ENCODE measurements at places on chromosomes 16 and 17.

DNA sequence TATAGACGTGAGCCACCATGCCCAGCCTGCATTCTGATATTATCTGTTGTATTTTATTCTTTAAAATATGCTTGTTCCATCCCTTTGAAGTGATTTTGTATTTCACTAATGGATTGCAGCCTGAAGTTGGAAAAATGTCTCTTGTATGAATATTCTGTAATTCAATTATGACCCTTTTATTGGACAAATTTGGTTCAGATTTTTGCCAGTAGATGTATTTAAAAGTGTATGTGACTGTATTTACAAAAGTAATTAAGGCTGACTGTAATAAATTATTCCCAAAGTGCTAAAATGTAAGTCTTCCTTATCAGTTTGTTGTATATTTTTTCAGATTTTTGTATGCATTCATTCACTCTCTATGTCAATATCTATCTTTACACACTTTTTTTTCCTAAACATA, 23.8 kb downstream of the PPM1E start:
- DNase-seq, result no peak

- no peak for DNase-seq
Measured at GRCh38 chr16:66267292-66268014, 99.0 kb upstream of the CDH5 start.

- peak; percentile 37 for DNase-seq
Measured at GRCh38 chr17:34556384-34556783, 23.0 kb upstream of the TMEM132E start.

GRCh38 chr17:46756861-46757260, 61.6 kb downstream of the WNT3 start:
- no peak for DNase-seq

DNA sequence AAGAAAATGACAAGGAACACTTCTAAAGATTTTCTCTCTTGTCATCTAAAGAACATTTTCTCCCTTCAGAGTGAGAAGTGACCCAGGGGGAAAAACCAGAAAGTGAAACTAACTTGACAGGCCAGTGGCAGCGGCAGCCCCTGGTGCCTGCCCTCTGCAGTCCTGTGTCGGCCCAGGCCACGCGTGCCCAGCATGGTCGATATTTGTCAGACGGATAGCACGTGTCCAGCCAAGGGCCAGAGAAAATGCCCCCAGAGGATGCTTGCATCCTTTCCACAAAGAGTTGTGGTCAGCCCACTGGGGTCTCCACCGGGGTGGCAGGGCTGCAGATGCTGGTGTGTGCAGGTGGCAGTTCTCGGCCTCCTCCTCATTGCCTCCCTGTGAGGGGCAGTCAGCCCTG, 176.6 kb downstream of the RAB11FIP4 start:
- no peak for DNase-seq

DNA sequence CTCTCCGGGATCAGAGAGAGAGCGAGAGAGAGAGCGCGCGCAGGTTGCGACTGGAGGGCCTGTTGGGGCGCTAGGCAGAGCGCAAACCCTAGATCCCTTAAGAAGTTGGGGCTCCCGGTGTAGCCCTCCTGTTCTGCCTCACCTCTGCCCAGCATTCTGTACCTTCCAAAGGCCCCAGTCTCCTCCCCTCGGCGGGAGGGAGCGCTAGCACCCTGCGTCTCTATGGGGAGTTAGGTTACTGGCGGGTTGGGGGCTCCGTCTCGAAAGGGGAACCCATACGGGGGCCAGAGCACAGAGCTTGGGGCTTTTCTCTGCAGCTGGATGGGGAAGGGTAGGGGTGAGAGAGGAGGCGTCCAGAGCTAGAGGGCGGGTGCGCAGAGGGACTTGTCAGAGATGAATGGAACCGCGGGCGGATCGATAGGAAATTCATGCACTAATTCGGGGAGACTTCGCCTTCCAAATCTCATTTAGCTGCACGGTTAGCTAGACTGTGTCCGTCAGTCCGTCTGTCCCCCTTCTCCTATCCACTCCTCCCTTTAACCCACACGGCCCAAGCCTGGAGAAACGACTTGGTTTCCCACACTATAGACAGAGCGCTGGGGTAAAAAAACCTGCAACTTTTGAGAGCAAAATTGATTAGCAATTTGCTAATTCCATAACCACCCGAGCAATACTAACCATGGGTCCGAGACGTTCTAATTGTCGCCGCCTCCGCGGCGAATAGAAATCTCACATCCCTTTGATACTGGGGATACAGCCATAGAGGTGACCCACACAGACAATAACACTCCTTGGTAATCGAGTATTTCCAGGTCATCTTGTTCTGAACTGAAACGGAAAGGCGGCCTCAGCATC, 693 bp upstream of the HOXB4 start:
- DNase-seq, result no peak

- DNase-seq, result no peak
Measured at GRCh38 chr17:1563786-1564613, 1.4 kb upstream of the PITPNA start.

DNA sequence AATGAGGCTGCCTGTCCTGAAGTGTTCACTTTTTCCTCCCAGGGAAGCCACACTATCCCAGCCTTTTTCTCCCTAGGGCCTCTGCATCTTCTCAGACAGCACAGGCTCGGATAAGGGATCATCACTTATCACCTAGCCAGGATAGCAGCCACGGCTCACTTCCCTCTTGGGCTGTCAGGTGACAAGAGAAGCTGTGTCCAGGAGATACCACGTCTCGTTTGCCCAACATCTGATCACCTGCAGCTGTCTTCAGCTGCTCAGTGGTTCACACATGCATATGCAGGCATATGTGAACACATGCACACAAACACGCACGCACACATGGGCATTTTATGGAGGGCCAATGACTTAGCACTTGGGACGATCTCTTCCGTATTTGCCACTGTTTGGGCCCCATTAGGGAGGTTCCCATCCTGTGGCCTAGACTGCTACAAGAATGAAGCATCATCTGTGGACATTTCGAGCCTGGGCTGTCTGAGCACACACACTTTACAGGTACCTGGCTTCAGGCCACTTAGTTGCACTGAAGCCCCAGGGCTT, 32.4 kb upstream of the ADORA2B start:
- DNase-seq, result no peak

GRCh38 chr16:89106533-89107202, 13.0 kb downstream of the ACSF3 start:
- no peak for DNase-seq

DNA sequence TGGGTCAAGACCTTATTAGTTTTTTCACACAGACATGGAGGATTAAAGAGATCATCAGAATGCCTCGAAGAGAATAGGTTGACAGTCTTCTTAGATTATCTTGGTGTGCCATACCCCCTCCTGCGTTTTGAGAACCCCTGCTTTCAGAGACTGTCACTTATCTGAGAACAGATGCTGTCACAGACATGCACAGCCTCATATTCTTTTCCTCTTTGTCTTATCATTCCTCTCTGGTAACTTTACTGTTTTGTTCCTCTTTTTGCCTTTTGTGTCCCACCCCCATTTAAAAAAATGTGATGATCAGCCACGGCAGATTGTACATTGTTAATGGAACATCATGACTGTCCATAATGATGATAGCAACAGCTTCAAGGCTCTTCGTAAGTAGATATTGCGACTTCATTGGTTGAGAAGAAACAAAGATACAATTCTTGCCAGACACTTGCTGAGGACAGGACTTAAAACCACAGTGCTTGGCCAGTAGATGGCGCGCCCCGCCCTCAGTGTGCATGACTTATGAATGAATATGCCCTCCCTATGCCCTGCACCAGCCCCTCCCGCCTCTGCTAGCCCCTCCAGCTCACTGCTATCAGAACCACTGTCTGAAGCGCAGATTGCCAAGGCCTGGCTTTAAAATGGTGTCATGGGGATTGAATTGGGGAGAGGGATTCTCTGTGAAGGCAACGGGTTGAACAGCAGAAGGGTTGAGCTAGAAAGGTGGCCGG, 2.6 kb upstream of the PITPNC1 start:
- peak; percentile 90 for DNase-seq

- no peak for DNase-seq
Measured at GRCh38 chr17:6065351-6065750, 4.8 kb upstream of the WSCD1 start.

DNA sequence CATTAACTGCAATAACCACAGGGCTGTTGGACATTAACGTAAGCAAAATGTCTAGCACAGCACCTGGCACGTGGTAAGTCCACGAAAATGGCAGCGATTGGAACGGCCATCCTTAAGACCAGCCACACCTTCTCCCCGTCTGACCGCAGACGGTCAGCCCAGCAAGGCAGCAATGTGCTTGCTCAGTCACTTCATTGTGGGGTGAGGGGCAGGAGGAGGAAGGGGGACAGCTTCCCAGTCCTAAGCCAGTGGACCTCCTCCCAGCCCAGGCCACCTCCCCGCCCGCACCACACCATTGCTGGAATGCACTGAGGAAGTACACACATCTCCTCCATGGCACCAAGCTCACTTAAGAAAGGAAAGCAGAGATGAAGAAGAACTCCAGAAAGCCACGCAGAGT, 8.6 kb upstream of the MYLK3 start:
- DNase-seq, result no peak

DNA sequence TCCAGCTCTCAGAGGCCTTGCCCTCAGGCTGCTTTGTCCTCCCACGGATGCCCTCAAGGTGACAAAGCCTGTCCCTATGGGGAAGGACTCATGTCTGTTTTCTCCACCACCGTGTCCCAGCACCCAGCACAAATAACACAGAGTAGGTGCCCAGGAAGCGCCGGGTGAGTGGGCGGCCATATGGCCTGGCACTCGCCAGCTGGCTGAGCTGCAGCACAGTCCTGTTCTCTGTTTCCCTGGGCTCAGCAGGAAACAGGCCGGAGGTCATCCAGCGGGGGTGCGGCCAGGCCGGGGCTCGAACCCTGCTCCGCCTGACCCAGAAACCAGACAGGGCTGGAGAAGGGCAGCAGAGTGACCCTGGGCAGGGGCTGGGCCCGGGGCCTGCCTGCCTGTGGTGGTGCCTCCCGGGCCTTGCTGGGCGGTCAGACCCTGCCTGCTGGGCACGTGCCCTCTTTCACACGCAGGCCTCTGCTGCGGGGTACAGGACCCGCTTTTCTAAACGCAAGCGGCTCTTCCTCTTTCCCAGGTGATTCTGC, 139.0 kb upstream of the CIBAR2 start:
- no peak for DNase-seq

DNA sequence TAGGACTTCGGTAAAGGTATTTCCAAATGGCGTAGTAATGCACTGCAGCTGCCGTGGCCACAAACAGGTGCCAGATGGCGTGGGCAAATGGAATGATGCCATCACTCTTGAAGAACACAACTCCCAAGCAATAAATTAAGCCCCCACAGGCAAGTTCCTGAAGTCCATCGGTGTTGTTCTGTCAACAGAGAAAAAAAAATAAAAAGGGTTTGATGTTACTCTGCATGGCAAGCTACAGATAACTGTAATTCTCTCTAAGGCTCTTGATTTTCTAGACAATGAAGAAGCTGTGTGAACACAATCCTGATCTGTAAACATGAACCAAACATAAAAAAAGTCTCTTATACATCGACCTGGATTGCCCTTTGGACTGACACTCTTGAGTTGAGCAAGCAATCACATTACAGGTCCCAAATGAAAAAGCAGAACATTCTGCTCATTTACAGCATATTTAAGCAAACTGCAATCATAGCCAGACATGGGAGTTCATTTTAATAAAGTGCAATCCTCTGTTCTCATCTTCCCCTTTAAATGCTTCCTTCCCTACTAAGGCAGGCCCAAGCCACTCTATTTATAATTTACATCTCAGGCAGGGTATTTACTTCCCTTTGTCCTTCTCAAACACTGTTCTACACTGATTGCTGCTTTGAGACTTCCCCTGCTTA, 27.1 kb downstream of the MMD start:
- DNase-seq, result no peak

DNA sequence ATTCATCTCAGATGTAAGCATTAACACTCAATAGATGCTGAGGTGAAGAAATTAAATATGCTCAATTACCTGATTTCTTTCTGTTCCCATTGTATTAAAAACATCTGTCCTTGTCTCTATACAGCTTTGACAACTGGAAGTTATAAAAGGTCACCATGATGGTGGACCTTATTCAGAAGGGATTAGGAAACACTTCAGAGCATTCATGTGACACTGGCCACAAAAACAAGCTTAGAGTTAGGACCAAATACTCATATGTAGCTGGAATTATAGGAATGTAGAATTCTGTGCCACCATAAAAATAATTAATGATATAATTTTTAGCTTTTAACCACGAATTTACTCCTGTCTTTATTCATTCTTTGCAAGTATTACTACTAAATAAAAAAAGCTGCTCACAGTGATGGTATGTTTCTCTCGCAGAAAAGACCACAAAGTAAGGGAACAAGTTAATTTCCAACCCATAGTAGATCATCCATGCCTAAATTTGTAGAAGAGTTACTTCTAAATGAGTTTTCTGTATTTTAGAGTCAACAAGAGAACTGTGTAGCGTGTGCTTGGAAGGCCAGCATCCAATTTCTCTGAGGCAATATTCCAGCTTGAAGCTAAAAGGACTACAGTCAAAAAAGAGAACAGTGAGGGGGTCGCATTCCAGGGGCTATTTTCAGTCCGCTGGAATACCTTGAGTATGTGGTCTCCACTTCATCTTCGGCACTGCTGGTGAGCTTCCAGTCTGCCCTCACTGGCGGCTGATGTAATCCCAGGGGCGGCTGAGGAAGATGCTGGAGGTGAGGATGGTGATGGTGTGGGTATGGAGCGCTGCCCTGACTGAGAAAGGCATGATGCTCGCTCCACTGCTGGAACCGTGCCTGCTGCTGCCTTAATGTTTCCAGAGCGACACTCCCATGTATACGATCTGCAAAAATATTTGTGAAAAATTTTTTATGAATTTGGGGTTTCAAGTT, 63.7 kb downstream of the CACNG1 start:
- no peak for DNase-seq

DNA sequence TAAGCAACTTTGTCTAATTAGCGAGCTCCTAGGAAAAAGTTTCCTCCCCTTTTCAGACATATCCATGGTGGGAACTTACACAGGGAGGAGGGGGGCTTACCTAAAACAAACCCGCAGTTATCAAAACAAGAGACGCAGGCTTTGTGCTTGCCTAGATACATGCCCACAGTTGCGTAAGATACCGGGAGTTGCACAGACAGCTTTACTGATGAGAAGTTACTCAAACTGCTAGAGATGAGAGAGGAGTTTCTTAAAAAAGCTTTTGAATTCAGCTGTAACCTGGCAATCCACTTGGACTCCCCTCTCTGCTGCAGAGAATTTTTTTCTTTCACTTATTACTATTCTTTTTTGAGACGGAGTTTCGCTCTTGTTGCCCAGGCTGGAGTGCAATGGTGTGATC, 6.8 kb upstream of the ZP2 start:
- DNase-seq, result peak; percentile 23

DNA sequence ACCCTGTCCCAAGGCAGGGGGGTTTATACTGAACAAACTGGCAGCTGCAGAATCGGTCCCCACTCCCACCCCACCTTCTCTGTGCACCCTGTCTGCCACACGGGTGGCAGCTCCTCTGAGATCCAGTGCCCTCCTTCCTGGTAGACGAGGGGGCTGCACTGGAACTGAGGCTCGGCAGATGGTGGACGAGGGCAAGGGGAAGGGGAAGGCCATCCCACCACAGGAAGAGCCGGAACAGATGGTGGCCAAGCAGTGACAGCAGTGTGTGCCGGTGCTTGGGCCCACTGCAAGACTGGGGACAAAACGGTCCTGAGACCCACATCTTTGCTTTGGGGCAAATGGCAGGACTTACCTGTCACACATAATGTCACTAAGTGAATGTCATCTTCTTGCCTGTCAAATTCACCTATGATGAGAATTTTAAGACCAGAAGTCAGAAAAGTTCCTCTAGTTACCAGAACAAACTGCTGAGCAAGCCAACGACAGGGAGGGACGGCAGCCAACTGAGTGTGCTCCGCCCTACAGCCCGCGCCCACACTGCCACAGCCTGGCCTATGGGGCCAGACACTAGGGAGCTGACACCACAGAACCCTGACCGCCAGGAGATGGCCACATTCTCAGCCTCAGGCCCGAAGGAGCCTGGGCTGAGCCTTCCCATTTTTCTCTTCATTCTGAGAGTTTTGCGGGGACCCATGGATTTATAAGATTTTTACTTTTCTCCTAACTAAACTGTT, 14.4 kb downstream of the NTAN1 start:
- peak; percentile 64 for DNase-seq

All from fibroblast of pulmonary artery (primary cell).